ENCODE measurements at places on chromosomes 7 and 10.
A peak's percentile ranks its signal among the peaks of the same experiment; 100 is the strongest.

GRCh38 chr10:98267894-98268693 is at the start of gene LOXL4:
Gene LOXL4, minus strand, starts transcription at chr10:98268194. Its CDS starts 5,175 bp downstream, at chr10:98263019.
- peak; percentile 21 for DNase-seq

GRCh38 chr10:67794256-67794655 is 43.7 kb downstream of the DNAJC12 start:
- DNase-seq, result no peak

DNA sequence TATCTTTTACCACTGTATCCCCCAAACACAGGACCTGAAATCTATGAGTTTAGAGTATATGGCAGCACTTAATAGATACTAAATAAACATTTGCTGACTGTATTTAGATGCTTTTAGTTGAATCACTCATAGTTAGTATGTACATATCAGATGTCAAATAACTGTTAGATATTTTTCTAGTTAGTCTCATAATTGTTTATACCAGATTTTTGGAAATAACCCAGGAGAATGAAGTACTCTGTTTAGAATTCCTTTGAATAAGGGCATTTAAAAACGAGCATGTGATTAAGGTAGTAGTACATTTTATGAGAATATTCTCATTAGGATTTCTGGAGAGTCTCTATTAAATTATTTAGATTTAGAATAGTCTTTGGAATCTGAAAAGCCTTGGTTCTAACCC is 22.3 kb upstream of the ZEB1 start:
- no peak for DNase-seq

- DNase-seq, result no peak
Measured at GRCh38 chr7:134856691-134857090, 77.3 kb downstream of the CALD1 start.

- DNase-seq, result peak; percentile 22
Measured at GRCh38 chr10:71217266-71218045, 5.1 kb downstream of the UNC5B start.

DNA sequence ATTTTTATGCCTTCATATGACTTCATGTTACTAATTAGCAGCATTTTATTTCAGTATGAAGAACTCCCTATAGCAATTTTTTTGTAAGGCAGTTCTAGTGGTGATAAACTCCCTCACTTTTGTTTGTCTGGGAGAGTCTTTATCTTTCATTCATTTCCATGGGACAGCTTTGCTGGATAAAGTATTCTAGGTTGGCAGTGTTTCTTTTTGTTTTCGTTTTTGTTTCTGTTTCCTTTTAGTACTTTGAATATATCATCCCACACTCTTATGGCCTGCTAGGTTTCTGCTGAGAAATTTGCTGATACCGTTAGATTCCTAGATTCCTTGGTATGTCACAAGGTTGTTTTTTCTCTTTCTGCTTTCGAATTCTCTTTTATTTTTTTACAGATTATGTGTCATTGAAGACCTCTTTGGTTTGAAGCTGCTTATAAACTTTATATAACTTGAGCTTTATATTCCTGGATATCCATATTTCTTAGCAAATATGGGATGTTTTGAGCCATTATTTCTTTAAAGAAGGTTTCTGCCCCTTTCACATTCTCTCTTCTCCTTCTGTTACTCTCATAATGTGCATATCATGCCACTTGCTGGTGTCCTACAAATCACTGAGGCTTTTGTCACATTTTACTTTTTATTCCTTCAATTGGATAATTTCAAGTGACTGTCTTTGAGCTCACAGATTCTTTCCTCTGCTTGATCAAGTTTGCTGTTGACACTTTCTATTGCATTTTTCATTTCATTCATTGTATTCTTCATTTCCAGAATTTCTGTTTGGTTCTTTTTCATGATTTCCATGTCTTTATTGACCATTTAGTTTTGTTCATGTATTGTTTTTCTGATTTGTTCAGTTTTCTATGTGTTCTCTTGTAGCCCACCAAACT is 28.9 kb upstream of the AHR start:
- no peak for DNase-seq

DNA sequence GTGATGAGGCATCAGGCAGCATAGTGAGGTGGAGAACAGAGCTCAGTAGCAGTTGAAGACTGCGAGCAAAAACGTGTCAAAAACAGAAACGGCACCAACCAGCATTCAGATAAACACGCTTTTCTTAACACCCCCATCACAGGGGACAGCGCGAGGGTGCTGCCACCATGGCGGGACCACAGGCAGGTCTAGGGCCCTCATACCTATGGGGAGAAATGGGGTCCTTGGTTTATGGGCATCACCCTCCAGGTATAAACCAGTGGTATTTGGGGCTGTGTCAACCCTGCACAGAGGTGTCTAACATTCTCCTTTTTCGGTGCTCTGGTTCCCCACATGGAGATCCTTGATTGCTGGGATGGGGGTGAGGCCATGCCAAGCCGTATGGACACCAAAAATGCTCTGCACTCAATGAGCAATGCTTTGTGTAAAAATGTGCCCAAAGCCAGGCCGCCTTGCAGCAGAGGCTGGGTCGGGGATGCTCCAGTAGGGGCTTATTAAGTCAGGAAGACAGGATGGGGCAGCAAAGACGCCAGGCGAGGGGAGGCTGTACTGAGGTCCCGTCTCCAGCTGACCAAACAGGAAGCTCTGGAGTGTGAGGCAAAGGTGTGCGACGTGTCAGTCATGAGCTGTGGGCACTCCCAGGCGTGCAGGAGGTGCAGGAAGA is 191.5 kb downstream of the WDR37 start:
- no peak for DNase-seq

DNA sequence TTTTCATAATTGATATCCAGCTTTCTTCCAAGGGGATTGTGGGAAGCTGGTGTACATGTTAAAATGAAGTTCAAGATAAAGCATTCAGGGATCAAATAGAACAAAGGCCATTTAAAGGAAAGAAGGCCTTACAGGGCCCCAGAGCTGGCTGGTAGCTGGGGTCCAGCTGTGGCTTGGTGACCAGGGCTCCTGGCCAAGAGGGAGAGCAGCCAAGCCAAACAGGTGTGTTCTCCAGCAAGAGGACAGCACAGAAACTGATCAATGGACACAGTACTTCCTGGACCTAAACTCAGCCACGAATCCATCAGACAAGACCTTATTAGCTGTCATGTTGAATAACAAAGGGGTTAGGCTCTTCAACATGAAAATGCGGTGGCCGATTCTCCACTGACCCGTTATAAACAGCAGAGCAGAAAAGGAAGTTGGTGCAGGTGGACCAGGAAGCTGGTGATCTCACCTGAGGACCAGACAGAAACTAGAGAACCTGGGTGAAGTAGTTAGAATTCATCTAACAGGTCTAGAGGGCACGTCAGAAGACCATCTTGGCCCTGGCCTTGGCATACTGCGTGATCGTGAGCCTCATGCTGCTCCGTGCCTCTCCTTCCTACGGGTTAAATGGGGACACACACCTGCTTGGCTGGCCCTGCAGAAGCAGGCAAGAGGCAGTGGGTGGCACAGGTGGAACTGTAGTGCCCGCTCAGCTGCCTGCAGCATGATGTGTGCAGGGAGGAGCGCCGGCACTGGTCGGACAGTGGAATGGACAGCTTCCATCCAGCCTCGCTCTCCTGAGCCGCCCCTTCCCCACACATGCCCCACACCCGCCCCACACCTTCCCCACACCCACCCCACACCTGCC is 53.8 kb downstream of the PARP12 start:
- DNase-seq, result no peak

DNA sequence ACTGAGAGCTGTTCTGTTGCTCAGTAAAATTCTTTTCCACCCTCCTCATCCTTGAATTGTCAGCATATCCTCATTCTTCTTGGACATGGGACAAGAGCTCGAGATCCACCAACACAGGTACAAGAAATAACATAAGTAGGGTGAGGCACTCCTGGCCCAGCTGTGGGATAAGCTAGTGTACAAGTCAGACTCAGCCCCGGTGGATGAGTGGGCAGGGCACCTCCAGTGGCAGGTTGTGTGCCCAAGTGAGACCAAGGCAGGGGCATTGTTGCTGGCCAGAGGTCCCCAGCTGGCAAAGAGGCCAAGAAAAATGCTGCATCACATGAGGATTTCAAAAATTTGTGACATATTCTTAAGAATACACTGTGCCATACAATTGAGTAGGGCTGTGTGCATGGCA is 402.0 kb upstream of the ZWINT start:
- DNase-seq, result no peak

GRCh38 chr7:156943091-156944041 is 6.1 kb upstream of the NOM1 start:
- no peak for DNase-seq

- DNase-seq, result no peak
Measured at GRCh38 chr7:280461-280860, 9.5 kb upstream of the FOXL3 start.

DNA sequence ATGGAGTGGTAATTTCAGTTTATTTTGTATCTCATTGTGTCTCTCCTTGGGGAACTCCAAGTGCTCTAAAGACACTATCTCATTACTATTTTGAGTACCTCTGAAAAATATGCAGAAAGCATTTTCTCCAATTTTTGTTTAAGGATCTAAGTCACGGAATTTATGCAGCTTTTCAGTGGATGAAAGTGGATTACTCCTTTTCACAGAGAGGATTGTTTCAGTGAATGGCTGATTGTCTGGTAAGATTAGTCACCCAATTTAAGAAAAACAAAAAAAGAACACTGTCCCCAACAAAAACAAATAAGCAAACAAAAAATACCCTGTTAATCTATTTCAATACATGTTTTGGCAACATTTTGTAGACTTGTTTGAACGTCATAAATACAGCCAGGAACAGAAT is 338.3 kb upstream of the TEX47 start:
- DNase-seq, result no peak

- DNase-seq, result peak; percentile 21
Measured at GRCh38 chr7:16753102-16753931, at the start of gene TSPAN13. Gene TSPAN13, plus strand, starts transcription at chr7:16753755. Its CDS starts 213 bp downstream, at chr7:16753968.

DNA sequence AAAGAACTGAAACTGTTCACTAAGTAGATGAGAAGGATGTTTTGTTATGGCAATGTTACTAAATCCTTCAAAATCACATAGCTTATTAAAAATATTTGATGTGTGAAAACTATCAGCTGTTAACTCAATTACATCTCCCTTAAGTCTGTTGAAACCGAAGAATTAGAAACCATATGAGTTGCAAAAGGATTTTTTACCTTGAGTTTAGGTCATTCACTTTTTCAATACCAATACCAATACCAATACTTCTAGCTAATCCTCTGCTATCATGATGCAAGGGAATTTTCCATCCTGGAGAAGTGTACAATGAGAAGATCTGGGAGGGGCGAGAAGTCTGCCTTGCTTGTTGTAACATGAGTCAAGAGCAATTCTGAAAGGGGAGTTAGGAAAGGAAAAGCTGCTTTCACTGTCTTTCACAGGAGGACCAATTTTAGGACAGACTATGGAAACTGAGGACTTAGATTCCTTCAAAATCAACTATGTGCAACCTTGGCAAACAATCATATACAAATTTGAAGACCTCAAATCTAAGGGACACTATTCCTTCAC is 199.7 kb downstream of the IMMP2L start:
- no peak for DNase-seq

DNA sequence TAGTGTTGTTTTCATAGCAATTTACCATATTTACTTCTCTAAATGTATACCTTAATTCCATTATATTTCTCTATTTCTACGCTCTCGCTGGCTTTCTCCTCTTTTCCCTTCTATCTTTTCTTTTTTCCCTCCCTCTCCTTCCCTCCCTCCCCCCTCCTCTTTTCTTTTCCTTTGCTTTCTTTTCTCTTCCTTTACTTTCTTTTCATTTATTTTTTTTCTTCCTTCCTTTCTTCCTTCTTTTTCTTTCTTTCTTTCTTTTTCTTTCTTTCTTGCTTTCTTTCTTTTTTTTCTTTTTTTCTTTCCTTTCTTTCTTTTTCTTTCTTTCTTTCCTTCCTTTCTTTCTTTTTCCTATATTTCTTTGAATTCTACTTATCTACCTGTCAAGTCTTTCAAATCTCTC is 533.0 kb upstream of the POT1 start:
- no peak for DNase-seq

GRCh38 chr10:70222340-70222794 is 10.9 kb downstream of the PPA1 start:
- DNase-seq, result no peak

- no peak for DNase-seq
Measured at GRCh38 chr7:157827045-157827862, 490.4 kb downstream of the DNAJB6 start.

DNA sequence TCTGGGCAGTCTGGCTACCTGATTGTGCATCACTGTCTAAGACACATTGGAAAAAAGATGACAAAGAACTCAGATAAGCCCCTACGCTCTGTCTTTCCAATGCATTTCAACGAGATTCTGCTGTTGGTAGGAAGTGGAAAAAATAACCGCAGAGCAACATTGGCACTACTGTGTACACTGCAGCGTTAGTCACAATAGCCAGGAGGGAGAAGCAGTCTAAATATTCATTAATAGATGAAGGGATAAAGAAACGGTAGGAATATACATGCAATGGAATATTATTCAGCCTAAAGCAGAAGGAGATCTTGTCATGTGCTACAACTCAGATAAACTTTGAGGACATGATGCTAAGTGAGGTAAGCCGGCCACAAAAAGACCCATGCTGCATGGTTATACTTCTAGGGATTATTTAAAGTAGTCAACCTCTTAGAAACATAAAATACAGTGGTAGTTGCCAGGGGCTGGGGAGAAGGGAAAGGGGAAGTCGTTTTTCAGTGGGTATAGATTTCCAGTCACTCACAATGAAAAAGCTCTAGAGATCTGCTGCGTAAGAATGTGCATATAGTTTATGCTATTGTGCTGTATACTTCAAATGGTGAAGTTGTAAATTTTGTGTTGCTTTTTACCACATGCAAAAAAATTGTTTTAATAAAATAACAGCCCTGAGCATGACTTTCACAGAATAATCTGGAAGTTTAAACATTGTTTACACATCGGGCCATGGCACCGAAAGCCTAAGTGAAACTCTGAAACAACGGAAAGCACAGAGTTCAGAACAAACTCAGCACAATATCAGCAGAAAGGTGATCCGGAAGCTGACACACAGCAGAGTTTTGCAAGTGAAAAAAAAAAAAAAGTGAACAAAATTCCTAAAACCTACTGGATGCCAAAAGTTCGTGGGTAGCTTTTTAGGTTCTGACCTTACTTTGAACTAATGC is 40.1 kb downstream of the ELMO1 start:
- no peak for DNase-seq

DNA sequence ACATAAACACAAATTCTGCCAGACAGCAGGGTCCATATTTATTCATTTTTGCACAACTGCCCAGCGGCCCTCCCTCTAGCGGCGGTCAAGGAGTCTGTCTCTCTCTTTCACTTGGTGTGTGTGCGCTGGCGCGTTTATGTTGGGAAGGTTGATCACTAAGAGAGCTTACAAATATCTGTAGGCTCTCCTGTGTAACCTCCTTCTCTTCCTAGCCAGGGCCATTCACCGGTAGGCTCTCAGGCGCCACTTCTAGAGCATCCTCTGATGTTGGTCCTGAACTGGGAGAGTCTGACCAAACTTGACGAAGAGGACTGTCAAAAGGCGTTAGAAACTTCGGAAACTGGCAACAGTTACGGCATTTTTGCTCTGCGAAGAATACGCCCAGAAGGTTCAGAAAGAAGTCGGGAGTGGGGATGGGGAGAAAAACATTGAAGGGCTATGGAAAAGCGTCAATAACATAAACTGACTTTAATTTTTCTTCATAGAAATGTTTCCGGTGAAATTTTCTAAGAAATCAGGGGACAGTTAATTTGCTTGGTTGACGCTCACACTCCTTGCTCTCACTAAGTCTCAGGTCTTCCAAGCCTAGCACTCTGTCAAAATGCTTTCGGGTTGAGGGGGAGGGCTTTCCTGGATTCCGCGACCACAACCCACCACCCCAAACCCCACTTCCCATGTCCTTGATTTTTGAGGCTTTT is 731.1 kb downstream of the ZWINT start:
- no peak for DNase-seq
